ENCODE measurements at places on chromosomes 6 and 20.
A peak's percentile ranks its signal among the peaks of the same experiment; 100 is the strongest.

DNA sequence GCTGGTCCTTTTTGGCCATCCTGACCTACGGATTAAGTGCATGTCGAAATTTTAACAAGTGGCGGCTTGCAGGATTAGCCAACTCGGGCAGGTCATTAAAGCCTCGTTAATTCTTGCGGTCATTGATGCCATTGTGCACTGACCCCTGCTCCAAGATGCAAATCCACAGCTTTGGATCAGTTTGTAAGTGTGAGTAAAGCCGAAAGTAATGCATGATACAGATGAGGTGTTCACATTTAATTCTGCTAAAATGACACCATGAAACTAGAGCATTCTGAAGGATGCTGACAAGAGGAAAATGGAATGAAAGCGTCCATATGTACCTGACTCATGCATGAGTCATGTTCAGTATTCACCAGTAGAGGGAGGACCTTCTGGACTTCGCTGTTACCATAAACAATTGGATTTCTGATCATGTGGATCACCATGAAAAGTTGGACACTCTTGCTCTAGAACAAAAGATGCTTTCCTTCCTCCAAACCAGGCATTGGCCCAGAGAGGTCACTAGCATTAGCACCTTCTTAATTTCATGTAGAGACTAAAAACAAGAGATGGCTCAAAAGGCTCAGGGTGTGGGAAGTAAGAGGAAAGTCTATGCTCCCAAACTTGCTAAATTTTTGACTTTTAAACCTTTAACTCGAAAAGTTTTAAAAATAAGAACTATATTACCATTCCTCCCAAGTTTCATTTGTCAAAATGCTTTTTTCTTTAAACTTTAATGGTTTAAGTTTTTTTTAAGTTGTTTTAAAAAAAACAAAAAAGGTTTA, 48.0 kb downstream of the MUC22 start:
- peak; percentile 67 for DNase-seq

GRCh38 chr6:139242457-139243240, 49.1 kb downstream of the TXLNB start:
- no peak for DNase-seq

GRCh38 chr20:25252686-25253421, 5.0 kb downstream of the PYGB start:
- no peak for DNase-seq

GRCh38 chr6:118903691-118904090, 9.7 kb downstream of the ASF1A start:
- DNase-seq, result no peak

- DNase-seq, result no peak
Observed at GRCh38 chr20:64099086-64099786, 8.1 kb downstream of the NPBWR2 start.

GRCh38 chr6:35620706-35621105, 68.0 kb downstream of the FKBP5 start:
- DNase-seq, result no peak

DNA sequence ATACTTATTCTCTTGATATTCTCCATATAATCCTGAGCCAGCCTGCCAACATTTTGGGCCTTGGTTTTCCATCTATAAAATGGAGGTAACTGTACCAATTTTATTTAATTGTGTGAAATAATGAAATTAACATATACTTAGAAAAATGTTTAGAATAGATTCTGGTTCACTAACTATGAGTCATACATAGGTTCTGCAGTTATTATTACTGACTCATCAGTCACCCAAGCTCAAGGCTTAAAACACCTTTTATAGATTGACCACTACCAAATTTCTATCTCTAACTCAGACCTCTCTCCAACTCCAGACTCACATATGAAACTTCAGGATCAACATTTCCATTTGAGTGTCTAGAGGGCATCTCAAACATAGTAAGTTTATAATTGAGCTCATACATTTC, 1277.2 kb upstream of the GJE1 start:
- no peak for DNase-seq

- no peak for DNase-seq
Observed at GRCh38 chr6:48449002-48449401, 338.0 kb upstream of the PTCHD4 start.

- no peak for DNase-seq
Observed at GRCh38 chr6:24357336-24358218, at the start of gene DCDC2. TSS of gene DCDC2 (minus strand) at chr6:24358059. CDS start at chr6:24357750, 309 bp downstream.

GRCh38 chr6:45069091-45069490, 259.0 kb upstream of the RUNX2 start:
- no peak for DNase-seq

DNA sequence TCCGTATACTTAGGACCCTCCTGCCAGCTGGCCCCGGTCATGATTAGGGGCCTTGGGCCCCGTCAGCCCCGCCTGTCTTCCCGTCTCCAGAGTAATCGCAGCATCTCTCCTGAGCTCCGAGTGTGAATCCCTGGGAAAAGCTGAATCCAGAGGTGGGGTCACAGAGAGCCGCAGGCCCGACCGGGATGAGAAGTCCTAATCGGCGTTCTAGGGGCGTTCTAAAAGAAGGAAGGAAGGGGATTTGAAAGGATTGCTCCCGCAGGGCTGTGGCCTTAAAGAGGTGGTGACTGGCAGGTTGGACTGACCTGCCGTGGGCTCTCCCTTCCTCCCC, 371 bp downstream of the HMGN4 start:
- no peak for DNase-seq

DNA sequence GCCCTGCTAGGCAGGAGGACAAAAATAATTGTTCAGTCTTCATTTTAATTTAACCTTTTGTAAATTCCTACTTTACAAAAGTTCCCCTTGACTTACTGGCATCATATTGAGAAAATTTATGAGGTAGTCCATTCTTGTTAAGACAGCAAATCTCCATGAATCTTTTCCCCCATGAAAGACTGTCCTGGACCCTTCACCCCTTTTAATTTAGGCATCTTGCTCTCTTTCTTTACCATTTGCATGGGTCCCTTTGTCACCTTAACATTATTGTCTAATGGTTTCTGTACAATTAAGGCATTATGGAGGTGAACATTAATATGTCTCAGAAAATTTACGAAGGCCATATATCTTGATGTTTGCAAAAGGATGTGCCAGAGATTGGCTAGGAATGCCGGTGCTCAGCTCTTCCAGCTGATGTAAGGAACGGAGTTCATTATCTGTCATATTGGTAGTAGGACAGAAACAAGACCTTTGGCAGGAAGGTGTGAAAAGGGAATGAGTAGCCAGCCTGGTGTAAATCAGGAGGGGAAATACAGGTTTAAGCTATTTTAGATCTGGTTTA, 382.8 kb upstream of the TSHZ2 start:
- DNase-seq, result no peak

DNA sequence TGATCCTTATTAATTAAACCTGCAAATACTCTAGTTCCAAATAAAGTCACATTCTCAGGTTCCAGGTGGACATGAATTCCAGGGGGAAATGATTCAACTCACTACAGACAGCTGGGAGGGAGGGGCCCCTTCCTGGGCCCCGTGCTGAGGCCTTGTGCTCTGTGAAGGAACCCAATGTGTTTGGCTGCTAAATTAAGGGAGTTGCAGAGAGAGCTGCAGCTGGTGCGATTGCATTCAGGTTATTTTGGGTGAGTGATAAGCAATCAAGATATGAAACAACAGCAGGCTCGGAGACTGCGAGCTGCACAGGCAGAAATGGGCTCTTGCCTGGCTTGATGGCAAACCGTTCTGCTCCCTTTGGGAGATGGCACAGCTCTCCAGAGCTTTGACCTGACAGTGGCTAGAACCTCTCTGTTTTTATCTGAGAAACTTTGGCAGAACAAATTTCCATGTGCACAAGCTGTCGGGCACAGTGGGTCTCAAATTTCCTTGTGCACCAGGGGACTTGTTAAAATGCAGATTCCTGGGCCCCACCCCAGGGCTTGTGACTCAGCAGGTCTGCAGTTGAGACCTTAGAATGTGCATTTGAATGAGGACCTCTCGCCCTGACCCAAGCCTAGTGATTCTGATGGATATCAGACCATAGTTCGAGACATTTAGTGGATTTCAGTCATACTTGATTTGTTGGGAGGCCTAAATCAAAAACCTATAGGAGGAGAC, 9.8 kb downstream of the MAPK13 start:
- no peak for DNase-seq

DNA sequence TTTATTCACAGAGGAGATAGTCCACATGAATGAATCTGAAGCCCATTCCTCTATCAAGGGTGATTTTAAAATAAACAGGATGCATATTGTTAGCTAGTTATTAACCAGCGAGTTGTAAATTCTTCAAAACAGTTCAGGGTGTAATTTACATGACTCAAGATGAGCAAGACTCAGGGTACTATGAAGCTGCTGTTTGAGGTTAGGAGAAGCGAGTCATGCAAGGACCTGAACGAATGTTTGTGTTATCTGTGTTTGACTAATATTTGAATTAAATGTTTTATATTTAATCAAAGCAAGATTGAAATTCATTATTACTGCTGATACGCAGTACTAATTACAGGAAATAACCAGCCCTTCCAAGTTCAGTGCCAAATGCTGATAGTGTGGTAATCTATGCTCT, 191.1 kb downstream of the SAMD5 start:
- no peak for DNase-seq

GRCh38 chr6:42021847-42022754, 28.2 kb upstream of the TAF8 start:
- DNase-seq, result no peak

DNA sequence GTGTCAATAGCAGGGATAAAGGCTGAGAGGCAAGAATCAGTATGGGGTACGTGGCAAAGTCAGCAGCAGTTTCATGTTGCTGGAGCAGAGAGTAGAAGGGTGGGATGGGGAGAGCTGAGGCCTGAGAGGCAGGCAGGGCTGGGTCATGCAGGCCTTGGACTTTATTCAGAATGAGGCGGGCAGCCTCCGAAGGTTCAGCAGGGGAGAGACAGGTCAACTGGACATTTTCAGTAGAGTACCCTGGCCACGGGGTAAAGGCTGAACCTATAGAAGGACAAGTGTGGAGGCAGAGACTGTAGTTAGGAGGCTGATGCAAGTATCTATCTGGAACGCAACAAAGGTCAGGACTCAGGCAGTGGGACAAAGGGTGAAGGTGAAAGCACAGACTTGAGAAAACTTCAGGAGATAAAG, 13.7 kb downstream of the NOTCH4 start:
- no peak for DNase-seq

GRCh38 chr6:156940221-156940620, 163.0 kb downstream of the ARID1B start:
- no peak for DNase-seq

GRCh38 chr6:67888546-67888885, 746.6 kb upstream of the ADGRB3 start:
- no peak for DNase-seq

DNA sequence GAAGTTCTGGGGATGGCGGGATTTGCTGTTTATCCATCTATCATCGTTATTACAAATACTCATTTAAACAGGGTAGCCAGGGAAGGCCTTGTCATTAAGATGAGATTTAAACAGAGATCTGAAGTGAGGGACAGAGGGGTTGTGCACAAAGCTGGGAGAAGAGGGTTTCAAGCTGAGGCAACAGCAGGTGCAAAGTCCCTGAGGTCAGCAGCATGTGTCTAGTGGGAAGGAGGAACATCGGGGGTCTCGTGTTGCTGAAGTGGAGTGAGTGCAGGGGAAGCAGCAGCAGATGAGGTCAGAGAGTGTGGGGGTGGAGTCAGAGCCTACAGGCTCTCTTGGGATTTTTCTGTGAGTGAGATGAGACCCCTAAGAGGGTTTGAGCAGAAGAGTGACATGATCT, 52.0 kb downstream of the CDH22 start:
- no peak for DNase-seq

GRCh38 chr6:14975471-14975817, 270.4 kb upstream of the JARID2 start:
- no peak for DNase-seq

GRCh38 chr20:3887876-3888620, 1.1 kb upstream of the PANK2 start:
- DNase-seq, result no peak

DNA sequence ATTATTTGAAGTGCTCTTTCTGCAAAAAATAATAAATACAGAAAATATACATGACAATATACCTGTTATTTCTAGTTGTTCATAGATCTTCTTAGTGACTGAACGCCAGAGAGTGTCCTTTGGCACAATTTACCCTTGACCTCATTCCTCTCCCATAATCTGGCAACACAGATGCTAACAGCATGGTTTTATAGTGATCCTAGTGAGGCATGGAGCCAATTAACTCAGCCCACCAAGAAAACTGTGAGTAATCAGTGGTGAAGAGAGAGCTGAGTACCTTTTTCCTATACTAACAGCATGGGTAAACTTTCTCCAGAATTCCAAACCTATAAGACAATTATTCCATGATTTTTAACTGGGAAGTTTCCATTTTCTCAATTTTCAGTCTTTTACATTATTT, 61.0 kb downstream of the VGLL2 start:
- DNase-seq, result no peak

DNA sequence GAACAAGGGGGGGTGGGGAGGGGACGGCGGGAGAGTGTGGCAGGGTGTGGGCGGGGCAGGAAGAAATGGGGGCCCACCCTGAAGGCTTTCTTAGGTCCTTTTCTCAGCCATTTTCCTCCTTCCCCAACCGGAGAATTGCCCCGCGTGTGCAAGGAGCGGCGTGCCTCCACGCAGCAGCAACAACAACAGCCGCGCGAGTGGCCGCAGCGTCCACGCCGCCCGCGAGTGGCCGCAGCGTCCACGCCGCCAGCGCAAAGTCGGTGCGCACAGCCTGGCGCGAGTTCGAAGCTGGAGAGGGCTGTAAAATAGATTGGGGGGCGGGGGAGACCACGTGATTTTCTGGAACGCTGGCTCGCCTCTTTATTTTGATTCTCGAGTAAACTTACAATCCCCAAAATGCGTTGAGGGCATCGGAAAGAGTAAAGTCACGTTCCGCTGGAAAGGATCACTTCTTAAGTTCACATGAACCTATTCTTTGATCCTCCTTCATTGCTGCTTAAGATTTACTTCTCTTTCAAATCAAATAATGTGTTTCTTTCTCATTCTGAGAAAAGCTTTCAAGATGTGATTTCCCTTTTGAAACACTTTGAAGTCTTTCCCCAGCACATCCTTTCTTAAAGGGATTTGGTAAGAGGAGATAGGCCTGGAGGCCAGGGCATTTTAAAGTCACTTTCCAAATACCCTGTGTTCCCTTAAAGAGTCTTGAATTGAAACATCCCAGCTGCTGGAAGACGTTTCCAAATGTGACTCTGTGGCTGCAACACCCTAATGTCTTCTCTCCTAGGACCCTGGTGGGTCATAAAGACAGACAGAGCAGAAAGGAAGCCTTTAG, 66.7 kb upstream of the ZNF217 start:
- DNase-seq, result peak; percentile 48

- no peak for DNase-seq
Observed at GRCh38 chr20:11675920-11676629, 241.6 kb upstream of the BTBD3 start.

DNA sequence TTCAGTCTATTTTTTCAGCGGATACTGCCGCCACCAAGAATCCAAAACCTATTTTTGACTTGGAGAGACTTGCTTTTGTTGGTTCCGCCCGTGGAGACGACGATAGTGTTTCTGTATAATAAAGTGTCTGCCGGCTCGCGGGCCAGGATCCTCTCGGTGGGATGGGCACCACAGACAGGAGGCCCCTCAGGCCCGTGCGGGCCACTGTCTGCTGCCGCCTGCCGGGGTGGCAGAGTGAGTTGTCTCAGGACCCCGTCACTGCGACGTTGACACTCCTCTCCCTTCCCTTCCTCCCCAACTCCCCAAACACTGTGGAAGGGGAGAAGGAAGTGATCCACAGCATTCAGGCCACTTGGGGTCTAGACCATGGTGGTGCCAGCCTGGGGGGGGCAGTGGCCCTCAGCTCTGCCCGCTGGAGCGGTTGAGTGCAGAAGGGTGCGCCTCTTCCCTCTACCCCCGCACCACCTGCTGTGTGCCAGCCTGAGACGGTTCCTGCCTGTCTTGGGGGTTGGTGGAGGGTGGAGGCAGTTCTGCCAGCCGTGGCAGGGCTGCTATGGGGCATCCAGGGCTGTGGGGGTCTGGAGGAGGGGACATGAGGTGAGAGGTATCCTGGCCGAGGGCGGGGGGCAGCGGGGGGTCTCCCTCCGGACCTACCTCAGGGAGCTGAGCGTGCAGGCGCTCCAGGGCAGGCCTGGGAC, 17.5 kb downstream of the RBM38 start:
- DNase-seq, result no peak
